ENCODE measurements at places on chromosomes 2 and 18. TPM values are rescaled to one million over a fixed set of nuclear protein-coding genes. Genes with fewer than 3 reads are reported as not detected.

DNA sequence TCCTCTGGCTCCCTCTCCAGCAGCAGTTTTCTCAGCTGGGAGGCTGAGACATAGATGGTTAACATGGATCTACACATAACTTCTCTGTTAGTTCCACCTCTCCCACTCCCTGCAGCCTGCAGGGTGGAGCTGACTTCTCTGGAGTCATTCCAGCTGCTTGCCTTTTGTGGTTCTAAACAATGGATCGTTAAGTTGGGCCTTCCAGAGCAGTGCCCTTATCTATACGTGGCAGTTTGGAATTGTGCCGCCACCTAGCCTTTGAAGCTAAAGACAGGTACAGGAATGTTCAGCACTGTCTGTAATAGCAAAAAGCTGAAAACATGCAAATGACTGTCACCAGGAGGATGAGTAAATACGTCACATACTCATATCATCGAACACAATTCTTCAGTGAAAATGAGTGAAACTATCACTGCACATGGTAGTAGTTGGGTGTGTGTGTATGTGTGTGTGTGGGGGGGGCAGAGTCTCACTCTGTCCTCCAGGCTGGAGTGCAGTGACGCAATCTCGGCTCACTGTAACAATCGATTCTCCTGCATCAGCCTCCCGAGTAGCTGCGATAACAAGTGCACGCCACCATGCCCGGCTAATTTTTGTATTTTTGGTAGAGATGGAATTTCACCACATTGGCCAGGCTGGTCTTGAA is 50.3 kb downstream of the SH2D6 start:
- ATAC-seq, result no peak

GRCh38 chr18:11051462-11051861 is 97.9 kb downstream of the PIEZO2 start:
- ATAC-seq, result no peak

DNA sequence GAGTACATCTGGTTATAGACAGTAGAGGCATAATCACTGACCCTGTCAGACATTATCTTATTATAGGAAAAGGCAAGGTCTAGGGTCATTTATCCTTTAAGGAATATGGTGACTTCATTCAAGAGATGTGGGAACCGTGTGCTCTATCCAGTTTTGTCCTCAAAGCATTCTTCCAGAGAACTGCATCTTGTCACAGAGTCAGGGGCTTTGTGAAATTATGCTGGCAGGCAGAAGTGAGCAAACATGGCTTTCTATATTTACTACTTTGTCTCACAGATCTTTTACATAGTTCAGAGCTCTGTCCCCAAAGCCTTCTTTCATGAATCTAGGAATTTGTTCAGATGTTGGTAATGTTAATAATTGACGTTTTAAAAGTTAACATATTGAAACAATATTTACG is 177.4 kb downstream of the ASXL3 start:
- no peak for ATAC-seq

- ATAC-seq, result peak; percentile 37
Measured at GRCh38 chr2:11292464-11293255, 51.8 kb downstream of the ROCK2 start.

GRCh38 chr2:105604938-105605337 is 139.8 kb upstream of the NCK2 start:
- no peak for ATAC-seq

The KRTCAP3 gene
- total RNA-seq, result 5.0 TPM

The ST8SIA3 gene
- not detected for total RNA-seq

GRCh38 chr2:103361712-103362111 is 599.9 kb downstream of the TMEM182 start:
- no peak for ATAC-seq

The FBXO36 gene
- total RNA-seq, result 0.67 TPM

The LINC00305 gene
- total RNA-seq, result not detected

DNA sequence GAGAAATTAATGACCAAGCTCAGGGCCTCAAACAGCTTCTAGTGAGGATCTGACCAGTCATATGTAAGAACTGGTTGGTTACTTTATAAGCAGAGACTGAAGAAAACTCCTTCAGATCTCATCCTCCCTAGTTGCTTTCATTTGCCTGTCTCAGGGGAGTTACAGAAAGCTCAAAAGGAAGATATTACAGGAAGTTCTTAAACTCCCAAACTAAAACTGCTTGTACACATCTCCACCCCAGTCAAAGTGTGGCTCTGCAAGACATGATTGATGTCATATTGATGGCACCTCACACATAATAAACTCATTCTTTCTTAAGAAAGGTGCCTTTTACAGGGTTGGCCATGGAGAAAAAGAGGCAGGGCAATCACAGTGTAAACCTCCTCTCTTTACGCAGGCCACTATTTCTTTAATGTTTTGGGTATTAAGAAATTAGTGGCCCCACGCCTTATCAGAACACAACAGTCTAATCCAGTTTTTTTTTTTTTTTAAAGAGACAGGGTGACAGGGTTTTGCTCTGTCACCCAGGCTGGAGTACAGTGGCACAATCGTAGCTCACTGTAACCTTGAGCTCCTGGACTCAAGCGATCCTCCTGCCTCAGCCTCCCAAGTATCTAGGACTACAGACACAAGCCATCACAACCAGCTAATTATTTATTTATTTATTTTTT is 62.6 kb upstream of the STK17B start:
- ATAC-seq, result peak; percentile 28

The UBE2F gene
- total RNA-seq, result 44.7 TPM

DNA sequence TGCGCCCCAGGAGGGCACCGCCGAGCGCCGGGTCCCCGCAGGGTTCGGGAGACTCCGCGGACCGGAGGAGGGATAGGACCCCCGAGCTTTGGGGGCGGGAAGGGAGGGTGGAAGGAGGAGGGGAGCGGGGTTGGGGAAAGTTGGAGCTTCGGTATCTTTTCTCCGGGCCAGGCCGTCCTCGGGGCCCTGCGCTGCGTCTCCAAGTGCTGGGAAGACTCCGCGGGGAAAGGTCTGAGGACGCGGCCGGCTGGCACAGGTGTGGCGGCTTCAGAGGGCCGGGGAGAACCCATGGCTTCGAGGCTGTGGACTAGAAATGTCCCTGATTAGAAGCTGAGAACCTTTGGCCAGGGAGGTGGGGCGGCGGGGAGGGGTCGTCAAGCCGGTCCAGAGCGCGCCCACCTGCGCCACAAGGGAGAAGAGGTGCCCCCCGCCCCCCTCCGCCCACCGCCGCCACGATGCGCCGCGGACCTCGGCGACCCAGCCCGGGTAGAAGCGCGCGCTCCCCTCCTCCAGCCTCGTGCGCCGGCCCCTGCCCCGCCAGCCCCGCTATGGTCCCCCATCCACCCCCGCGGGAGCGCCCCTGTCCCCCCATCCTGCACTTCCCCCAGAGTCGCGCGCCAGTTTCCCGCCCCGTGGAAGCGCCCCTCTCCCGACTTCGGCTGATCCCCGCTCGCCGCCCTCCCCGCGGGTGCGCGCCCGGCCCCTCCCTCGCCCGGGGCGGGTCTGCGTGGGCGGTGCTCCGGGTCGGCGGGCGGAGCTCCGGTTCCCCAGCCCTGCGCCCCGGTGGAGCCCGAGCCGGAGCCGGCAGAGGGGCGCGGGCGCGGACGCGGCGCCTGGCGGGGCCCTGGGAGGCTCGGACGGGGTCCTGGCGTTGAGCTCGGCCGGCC is at the start of gene SNTG2:
Gene SNTG2, plus strand, starts transcription at position 770 of the 887 bp plus-strand sequence. CDS start 148 bp downstream, outside the sequence.
- ATAC-seq, result peak; percentile 67

DNA sequence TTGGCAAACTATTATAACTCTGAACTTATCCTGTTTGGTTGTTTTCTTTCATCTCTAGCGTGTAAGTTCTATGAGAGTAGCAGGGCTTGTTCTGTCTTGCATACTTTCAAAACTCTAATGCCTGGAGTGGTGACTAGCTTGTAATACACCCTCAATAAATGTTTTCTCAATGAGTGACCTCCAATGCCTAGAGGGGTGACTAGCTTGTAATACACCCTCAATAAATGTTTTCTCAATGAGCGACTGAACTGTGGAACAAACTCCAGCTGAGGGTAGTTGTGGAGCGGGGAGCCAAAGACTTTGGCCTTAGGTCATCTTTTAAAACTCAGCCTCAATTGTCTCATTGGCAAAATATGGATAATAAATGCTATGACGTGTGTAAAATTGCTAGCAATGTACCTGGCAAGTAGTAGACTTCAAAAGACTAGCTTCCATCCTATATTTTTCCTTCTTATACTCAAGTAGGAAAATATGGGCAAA is 1.8 kb downstream of the GPD2 start:
- no peak for ATAC-seq

DNA sequence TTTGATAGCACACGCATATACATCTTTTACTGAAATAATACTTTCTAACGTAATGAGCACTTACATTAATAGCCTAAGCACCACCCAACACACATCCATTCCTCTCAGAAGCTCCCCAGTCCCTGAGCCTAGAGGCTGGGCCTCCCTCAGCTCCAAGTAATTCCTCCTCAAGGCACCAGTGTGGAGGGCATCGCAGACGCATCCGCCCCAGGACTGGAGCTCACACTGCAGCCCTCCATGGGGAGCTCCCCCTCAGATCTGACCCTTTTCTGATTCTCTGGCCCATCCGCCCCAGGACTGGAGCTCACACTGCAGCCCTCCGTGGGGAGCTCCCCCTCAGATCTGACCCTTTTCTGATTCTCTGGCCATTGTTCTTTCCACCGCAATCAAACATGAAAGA is 60.4 kb upstream of the SNTG2 start:
- no peak for ATAC-seq

DNA sequence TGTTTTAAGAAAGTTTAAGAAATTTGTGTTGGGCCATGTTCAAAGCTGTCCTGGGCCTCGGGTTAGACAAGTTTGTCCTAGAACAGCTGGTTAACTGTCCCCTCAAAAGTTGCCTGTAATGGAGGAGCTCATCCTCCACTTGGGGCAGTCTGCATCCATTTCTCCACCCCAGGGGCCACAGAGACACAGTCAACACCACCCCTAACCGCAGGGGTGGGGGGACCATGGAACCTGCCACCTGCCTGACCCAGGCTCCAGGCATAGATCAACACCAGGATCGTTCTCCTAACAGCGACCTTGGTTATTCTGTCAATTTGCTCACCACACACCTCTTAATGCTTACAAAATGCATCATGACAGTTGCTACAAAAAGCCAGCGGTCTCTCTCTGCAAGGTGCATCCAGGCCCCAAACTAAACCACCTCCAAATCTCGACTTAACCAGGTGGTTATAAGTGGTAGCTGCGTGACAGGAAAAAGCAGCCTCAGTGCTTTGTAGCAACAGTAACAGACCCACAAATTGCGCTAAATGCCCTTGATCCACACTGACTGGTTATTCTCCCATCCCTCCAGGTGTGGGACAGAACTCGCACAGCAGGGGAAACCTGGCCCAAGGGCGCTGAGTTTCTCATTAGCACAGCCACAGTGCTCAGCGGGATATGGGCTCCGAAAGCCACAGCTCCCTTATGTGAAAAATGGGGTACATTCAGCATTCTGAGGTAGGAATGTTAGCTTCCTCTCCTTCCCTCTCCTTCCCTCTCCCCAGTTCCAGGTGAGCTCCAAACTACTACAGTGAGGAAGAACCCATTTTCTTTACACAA is 48.0 kb downstream of the HDLBP start:
- ATAC-seq, result no peak

DNA sequence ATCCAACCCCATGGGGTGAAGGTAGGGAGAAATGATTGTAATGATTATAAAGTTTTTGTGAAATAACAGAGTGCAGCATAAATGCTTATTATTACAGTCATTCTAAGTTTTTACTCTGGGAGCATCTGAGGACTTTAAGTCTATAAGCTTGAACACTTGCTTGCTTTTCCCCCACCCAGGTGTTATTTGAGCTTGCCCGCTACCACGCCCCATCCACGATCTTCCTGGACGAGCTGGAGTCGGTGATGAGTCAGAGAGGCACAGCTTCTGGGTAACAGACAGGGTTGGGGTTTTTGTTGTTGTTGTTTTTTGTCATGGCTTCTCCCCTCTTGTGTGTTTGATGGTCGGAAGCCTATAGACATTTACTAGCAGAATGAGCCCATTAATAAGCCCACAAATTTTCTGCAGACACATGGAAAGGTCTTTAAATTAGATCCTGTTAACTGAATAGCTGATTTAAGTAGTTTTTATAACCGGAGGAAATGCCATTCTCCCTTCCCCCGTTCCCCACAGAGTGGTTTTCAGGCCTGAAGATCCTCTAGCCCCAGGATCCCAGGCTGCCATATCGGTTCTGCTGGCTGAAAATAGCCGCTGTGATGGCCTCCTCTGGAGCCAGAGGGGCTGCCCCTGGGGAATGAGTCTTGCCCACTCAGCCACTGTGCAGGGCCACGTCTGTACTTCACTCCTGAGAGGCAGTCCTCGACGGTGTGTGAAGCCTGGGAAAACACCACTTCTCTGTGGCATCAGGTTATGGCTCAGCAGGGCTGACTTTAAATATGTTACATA is 39.9 kb upstream of the ELOA2 start:
- ATAC-seq, result no peak

DNA sequence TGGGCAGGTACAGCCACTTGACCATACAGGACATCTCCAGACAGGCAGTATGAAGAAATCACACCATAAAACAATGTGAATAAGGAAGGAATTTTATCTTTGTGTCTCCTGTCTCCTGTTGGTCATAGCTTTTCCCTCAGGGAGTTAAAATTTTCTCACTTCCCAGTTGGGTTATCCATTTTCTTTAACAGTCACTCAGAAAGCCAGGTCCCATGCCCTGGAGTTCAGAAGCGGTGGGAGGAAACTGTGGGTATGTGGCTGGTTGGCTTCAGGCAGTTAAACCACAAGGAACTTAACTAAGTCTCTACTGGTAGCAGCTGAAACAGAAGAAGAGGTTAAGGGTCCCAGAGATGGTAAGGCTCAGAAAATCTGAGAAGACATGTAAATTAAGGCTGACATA is 6.5 kb upstream of the SMAD2 start:
- ATAC-seq, result no peak

The GATA6 gene
- total RNA-seq, result not detected

DNA sequence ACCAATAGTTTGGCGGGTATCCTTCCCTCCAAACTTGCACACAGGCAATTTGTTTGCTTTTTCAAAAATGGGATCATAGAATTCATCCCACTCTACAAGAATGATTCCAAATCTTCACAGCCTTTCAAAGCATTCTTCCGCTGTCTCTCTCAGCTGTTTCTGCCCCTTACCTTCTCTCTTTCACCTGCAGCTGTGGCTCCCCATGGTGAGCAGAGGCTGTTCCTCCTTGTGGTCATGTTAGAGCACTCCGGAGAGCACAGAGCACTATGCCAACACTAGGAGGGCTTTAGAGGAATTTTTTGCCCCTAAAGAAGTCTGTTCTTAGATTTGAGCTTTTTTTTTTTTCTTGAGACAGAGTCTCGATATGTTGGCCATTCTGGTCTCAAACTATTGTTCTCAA is 30.4 kb downstream of the MTHFD2 start:
- ATAC-seq, result no peak

The PRKAG3 gene
- not detected for total RNA-seq

- ATAC-seq, result no peak
Measured at GRCh38 chr2:55715626-55716025, 22.0 kb upstream of the PNPT1 start.

The THADA gene
- total RNA-seq, result 36.3 TPM

DNA sequence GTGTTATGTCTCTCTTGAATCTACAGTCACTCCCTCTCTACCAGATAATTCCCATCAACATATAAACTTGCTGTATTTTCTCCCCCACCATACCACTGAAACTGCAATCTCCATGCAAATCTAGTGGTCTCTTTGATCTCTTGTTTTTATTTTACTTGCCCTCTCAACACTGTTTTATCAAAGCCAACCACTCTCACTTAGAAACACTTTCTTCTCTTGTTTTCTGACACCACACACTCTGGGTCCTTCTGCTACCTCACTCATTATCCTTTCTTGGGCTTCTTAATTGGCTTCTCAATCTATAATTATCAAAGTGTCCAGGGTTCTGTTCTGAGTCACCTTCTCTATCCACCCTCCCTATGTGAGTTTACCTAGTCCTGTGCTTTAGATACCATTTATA is 2.0 kb upstream of the MCFD2 start:
- no peak for ATAC-seq

GRCh38 chr2:224847961-224848850 is 132.0 kb upstream of the CCDC195 start:
- no peak for ATAC-seq

Measured in activated T-helper 17 cell treated with anti-CD3 and anti-CD28 coated beads, Interleukin-2, amount 50 U/mL, for 72 hours (primary cell).